HuH-7 (cell line): ENCODE measurements at places on chromosomes 2 and 18.

DNA sequence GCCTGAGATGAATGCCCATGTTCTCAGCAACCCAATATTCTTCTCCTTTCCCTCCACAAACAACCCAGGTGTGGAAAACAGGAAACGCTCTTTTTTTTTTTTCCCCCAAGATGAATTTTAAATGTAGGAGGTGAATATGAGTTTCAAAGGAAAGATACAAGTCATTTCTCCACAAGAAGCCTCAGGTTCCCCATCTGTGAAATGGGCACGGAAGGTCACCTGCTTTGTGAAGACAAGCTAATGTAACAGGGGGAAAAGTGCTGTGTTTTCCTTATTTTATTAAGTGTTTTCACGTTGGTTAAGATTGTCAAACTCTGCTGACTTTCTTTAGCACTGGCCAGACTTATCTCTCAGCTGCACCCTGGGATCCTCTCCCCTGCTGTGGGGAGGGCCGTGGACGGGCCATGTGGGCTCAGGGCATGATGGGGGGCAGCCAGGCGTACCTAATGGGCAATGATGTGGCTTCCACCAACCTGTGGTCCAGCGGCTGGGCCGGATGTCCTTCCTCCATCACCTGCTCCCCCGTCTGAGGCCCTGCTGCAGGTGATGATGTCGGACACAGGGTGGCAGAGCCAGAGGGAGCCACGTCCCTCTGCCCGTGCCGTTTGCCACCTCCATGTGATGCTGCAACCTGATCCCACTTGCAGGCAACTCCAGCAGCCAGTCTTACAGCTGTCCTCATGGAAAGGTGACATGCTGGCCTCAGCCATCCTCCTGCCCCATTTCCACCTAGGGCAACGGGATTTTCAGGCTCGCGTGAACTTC lies 130.0 kb upstream of the PXDN start:
- no peak for DNase-seq

DNA sequence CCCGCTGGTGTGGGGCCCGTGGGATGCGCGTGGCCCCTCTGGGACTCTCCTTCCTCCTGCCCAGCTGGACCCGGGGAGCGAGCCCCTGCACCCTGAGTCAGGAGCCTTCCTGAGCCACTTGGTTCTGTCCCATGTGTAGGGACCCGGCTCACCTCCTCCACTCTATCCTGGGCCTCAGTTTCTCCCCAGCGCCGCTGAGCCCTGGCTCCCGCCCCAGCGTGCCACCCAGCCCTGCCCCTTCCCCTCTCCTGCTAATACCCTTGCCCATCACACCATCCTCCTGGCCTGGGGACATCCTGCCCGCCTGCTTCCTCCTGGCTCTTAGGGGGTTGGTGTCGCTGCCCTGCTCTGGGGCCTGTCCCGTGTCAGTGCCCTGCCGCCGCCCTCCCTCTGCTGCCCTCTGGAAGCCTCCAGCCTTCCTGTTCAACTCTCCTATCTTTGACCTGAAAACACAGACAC lies 24.8 kb downstream of the GPC1 start:
- DNase-seq: no peak

- no peak for DNase-seq
Observed at GRCh38 chr2:3292416-3292815, 85.2 kb downstream of the EIPR1 start.

DNA sequence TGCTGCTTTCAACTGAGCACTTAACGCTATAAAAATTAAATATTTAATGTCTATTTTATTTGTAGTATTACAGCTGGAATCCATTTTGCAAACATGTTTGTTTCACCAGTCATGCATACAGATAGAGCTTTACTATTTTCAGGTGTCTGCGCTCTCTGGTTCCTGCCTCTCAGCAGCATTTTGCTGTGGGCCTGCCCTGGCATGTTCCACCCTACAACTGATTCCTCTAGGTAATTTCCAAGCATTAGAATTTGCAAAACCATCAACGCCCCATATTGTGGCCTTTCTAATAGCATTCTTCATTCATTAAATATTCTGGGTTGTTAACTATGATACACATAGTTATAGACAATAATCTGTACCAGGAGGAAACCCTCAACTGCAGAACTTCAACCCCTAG lies 266.4 kb upstream of the DLGAP1 start:
- DNase-seq: no peak

GRCh38 chr2:75619956-75620740 lies 26.4 kb upstream of the MRPL19 start:
- no peak for DNase-seq

- no peak for DNase-seq
Observed at GRCh38 chr2:223969315-223969714, 12.1 kb downstream of the MRPL44 start.

DNA sequence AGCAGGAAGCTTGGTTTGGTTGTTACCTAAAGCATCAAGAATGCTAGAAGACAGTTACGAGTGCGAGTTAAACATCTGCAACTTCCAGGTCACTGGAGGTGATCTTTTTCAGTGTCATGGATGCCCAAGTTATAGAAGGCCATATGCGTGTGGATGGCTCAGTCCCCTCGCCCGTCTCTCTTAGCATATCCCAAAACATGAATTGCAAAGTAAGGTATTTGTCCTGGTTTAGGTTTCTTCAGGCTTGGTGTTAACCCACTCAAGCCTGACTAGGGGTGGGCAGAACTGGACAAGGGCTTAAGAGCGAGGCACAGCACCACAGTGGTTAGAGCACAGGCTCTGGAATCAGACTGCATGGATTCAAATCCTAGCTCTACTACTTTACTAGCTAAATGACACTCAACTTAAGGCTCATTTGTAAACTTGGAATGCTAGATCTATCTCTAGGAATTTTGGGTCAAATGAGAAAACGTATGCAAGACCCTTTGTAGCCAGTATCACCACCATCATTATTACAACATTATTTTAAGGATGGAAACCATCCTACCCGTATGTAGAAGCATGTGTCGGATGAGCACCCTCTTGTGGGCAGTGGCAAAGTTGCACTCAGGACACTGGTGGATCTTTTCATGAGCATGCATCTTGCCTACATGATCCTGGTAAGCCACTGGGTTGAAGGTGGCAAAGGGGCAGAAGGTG lies 11.2 kb downstream of the ZNF142 start:
- peak; percentile 76 for DNase-seq

DNA sequence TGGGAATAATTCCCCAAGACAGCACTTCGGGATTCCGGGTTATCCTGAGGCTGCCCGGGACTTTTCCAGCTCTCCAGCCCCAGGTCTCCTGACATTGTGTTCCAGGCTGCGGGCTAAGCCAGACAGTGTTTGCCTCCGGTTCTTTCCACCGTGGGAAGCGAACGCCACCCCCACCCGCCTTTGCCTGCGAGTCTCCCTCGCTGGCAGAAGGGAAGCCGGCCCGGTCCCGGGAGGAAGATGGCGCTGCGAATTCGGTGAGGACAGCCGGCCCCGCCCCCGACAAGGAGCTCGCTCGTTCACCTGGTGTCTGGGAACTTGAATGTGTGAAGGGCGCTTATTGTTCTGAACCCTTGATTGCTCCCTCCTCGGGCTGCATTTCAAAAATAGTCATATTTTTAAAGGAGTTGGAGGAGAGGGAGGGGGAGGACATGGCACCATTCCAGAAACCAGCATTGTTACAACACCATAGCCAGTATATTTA lies 2.9 kb downstream of the LRATD1 start:
- no peak for DNase-seq

DNA sequence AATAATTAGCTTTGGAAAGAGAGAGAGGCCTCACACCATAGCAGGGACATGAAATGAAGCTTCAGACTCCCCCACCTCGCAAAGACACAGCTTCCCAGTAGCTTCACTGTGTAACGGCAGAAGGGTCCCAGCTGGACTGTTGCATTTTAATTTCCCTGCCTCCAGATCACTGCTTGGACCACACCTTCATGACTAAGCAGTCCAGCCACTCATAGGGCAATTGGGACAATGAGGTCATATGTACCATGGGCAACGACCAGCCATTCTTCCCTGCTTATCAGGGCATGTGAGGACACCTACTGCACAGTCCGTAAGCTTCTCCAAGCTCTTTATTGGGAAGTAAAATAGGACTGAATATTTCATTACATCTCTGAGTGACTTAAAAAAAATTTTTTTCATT lies 183.0 kb downstream of the MREG start:
- DNase-seq: peak; percentile 38

- DNase-seq: no peak
Observed at GRCh38 chr2:138032334-138032733, 68.1 kb downstream of the HNMT start.

DNA sequence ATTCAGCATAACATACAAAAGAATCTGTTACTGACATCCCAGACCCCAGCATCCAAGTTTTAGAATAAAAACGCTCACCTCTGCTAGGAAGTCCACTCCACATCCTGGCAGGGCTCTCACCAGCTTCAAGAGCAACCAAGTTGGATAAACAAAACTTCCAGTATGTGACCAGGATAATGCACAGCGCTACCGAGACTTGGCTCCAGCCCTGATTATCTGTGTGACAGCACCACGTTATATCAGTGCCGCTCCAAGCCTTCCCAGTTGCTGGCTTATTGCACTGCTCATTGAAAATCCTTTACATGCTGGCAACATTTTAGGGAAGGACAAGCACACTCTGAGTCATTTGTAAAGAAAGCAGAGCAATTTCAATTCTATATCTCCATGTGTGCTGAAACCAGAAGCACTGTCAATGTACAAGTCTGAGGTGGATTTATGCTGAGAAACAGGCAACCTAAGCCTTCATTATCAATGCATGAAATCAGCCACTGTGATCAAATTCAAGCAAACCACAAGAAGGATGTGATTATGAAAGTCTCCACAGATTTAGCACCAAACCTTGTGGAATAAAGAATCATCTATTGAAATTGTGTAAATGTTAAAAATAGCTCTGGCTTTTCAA lies 115.7 kb downstream of the ZNF385B start:
- DNase-seq: no peak

- no peak for DNase-seq
Observed at GRCh38 chr2:69589973-69590652, 53.4 kb downstream of the AAK1 start.

DNA sequence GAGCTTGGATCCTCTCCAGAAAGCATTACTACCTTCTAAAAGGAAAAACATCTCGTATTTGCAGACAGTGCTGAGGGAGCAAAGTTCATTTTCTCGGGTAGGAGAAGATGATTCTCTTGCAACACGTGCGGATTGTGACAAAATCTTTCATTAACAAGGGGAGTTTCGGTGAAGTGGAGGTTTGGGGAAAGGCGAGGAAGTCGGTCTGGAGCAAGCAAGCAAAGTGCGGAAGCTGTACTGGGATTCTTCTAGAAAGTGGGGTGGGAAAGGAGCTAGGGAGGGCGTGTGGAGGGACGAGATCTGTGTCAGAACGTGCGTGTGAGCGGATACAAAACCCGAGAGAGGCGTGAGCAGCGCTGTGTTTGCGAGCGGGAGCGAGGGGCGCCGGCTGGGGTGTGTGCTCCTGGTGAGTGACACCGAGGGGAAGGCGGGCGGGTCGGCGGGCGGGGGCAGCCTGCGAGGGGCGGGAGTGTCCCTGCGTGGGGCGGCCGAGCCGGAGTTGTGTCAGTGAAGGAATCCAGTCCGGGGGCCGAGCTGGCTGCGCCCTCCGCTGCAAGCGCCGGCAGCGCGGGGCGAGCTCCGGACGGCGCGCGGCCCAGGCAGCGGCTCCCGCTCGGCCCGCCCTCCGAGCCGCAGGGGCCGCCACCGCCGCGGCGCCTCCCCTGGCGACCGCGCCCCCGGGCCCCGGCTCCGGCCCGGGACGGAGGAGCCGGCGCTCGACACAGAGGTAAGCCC lies at the start of gene SPATS2L:
TSS of gene SPATS2L (plus strand) at position 498 of the 735 bp plus-strand sequence. CDS start 82,552 bp downstream, outside the sequence.
- DNase-seq: peak; percentile 79

GRCh38 chr2:207483477-207483876 lies 46.3 kb upstream of the CREB1 start:
- no peak for DNase-seq

DNA sequence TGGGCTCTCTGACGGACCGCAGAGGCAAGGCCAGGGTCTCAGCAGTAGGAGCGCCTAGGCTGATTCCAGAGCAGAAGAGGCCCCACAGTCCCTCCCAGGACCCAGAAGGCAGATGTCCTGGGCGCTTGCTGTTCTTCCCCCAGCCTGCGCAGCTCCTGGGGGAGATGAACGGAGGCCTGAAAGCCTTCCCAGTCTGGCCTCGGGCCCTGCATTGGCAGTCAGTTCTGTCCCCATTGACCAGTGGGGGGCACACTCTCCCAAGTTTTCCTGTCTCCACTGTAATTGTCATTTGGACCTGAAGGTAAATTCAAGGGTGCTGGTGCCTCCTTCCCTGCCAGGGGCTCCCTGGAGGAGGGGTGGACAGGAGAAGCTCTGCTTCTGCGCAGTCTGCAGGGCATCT lies 345.7 kb downstream of the CYP26B1 start:
- DNase-seq: peak; percentile 64

DNA sequence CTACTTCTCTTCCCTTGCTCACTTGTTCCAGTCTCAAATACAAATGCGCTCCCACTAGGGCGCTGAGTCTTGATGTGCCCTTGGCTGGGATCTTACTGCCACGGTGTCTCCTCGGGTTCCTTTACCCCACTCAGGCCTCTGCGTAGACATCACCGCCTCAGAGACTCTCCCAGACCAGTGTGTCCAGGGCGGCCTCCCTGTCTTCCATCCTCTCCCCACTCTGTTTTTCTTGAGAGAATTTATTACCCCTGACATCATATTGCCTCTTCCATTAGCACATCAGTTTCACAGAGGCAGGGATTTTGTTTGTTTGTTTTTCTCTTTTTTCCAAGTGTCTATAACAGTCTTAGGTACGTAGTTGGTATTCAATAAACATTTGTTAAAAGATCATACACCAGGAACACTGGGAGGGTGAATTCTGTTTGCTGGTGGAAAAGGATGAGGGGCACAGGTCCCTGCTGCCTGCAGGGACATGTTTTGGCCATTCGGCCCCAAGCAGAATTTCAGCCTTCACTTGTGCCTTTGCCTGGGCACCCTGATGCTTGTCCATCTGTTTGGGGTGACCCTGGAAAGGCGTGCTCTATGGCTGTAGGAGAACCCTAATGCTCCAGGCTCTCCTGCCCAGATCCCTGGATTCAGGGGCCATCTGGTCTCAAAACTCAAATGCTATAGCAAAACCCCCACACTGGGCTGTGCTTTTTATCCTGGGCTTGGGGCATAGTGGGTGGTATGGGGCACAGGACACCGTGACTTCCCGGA lies 55.0 kb downstream of the RPL37A start:
- DNase-seq: no peak

GRCh38 chr2:39937621-39938020 lies 158.6 kb upstream of the THUMPD2 start:
- DNase-seq: no peak

DNA sequence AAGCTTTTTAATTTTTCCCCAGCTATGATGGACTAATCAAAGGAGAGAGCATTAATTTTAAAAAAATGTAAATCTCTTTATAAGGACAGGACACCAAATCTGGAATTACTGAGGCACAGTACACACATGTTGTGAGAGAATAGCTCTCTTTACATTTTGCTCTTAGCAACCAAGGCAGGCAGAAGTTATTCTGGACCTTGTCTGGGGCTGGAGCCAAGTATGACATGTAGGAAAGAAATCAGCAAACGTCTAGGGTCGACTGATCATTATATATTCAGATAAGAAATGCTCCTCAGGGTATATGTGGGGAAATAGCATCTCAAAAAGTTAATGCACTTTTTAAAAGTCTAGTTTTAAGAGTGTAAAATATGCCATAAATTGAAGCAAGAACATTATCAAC lies 1330.0 kb upstream of the CELF4 start:
- DNase-seq: no peak

- DNase-seq: no peak
Observed at GRCh38 chr18:22871809-22872525, 61.2 kb upstream of the RBBP8 start.

- peak; percentile 90 for DNase-seq
Observed at GRCh38 chr2:71545572-71546274, 92.4 kb downstream of the DYSF start.

- DNase-seq: no peak
Observed at GRCh38 chr2:216657980-216658379, 24.8 kb downstream of the IGFBP2 start.
